ENCODE measurements at places on chromosomes 7 and 10.

DNA sequence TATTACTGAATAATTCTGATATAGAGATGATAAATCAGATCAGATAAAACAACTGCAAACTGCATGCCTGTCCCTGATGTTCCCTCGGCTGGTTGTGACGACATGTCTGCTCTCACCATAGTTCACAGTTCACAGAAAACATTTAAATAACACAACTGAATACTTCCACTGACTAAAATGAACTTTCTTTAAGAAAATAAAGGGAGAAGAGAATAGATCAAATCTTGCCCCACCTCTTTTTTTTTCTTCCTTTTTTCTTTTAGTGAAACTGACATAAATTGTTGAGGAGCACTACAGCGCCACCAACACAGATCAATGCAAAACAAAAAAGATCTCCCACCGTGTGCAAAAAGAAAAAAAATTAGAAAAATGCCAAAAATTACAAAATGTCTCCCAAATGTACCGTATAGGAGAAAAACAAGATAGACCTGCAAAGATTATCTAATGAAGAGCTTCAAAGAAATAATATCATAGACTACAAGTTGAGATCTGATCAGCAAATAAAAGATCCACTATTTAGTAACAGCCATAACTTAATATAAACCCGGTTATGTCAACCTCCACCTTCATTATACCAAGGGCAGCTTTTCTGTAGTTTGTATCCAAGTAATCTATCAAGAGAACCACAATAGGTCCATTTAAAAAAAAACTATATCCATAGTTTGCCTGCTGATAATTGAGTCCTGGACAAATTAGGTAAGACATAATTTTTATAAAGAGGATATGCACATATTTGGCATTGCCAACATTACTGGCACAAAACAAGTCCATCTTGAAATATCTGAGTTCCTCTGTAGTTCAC, 30.7 kb upstream of the EPC1 start:
- DNase-seq: peak; percentile 58

- no peak for DNase-seq
Observed at GRCh38 chr10:36188080-36188453, 546.0 kb upstream of the FZD8 start.

- no peak for DNase-seq
Observed at GRCh38 chr7:84017651-84018050, 176.9 kb downstream of the SEMA3A start.

DNA sequence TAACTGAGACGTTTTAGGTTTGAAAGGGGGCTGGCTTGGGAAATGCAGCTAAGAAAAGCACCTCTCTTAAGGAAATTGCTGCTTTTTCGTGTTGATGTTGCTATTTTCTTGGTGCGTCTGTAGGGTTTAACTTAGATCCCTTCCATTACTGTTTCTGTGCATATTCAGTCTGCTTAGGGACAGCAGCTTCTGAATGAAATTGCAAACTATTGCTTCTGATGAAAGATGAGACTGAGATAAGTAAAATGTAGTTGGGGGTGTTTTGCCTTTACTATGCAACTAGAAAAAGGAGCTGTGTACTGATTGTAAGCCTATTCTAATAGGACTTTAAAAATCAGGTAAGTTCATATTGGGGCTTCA, 772 bp downstream of the HDAC9 start:
- DNase-seq: peak; percentile 55

DNA sequence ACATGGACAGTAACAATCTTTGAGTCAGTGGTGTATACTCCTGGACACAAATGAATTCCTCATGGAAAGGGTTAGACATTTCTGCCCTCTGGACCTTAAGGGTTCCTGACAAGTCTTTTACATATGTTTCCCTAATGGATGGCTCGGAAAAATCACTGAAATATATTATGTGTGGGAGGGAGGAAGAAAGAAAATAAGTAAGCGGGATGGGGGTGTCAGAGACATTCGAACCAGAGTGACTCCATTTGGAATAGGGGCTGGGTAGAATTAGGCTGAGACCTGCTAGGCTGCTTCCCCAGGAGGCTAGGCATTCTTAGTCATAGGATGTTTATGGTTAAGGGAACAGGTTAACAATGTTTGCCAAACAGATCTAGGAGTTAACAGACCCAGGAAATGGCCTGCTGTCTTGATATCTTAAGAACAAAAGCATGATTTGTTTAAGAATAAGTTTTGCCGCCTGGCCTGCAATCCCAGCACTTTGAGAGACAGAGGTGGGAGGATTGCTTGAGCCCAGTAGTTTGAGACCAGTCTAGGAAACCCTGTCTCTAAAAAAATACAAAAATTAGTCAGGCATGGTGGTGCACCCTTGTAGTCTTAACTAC, 1241.7 kb downstream of the TYW1 start:
- DNase-seq: peak; percentile 56

- peak; percentile 100 for DNase-seq
Observed at GRCh38 chr7:23470330-23471105, at the start of gene IGF2BP3. Gene IGF2BP3, minus strand, starts transcription at chr7:23470491. Its CDS starts 381 bp downstream, at chr7:23470110.

DNA sequence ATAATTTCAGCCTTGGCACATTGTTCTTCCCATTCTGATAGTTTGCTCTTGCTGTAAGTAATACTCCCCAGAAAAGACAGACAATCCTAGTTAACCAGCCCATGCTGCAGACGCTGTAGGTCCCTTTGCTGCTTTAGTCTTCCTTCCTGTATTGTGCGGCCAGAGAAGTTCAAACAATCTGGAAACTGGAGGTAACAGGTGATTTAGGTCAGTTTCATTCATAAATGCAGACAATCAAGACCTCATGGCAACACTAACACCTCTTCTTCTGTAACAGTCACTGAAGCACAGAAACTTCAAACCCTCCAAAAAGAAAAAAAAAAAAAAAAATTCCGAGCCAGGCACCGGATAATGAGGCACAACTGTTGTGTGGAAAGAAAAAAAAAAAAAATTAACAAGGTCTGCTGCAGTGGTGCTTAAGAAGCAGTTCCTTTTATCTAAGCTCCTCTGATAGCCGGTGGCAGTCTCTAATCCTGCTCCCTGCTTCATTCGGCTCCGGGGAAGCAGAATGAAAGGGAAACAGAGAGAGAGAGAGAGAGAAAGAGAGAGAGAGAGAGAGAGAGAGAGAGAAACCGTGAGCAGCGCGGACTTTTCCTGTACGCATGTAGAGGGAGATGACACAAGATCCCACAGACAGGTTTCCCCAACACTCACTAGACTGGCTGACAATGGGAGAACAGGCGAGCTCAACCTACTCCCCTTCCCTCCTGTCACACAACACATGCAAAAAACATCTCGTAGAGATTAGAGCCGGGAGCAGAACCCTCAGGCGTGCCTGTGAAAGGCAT, at the start of gene SEMA3A:
Gene SEMA3A (minus strand): TSS at position 306 of the 788 bp plus-strand sequence. CDS start 203 bp downstream, at position 103.
- DNase-seq: peak; percentile 86

DNA sequence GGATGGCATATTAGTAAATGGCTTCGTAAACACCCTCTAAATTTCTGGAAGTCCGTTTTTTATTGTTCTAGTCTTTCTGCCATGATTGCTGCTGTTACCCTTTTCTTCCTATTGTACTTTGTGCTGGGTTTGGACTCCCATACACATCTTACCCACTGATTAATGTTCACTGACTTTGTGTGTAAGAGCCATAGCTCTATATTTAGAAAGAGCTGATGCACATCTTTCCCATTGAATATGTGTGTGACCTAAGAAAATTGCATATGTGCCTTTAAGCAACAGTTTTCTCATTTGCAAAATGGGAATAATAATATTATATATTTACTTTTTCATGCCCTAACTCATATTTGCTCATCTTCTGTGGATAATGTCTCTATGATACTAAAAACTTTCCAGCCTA, 135.8 kb upstream of the DLX6 start:
- no peak for DNase-seq

DNA sequence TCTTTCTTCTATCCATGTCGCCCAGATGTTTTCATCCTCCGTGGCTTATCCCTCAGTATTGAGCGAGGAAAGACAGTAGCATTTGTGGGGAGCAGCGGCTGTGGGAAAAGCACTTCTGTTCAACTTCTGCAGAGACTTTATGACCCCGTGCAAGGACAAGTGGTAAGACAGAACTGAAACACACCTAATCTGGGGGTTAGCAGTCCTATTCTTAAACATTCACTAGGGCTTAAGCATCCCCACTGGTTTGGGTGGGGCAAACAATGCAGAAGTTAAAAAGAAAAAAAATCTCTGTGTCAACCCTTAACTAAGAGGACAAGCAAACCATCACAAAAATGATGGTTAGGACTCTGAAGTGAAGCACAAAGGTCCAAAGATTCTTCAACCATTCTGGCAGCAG, 43.8 kb downstream of the SP8 start:
- no peak for DNase-seq

GRCh38 chr7:135353832-135354231, 120.2 kb downstream of the STRA8 start:
- DNase-seq: no peak

- no peak for DNase-seq
Observed at GRCh38 chr10:103764296-103765088, 90.9 kb downstream of the SH3PXD2A start.

GRCh38 chr10:22103701-22104470, 100.4 kb upstream of the DNAJC1 start:
- DNase-seq: peak; percentile 1

DNA sequence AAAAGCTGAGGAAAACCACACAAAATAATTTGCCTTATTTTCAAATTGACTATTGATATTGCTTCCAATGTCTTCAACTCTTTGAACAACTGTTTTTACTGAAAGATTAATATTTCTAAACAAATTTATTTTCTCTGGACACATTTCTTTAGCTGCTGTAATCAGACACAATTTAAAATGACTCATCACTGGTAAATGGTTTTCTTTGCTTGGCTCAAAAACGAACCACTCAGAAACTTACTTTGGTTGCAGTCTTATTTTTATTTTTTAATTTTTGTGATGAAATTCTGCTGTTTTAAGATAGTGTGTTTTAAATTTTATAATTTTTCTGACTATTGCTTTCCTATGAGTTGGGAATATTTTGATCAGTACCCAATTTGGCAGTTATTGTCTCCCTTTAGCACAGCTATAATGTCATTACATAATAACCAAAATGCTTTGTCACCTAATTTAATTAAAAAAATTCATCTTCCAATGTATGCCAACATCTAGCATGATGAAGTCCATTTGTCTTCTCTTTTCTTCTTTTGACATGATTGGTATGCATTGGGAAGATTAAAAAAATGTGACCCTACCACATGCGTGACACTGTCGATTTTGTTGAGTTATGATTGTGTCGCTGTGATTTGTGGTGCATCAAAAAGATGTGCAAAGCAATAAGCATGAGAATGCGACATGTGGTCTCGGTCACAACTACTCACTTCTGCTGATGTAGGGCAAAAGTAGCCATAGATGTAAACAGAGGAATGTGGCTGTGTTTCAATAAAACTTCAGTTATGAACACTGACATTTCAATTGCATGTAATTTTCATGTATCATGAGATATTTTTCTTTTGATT, 222.3 kb downstream of the SUGCT start:
- DNase-seq: no peak

- peak; percentile 45 for DNase-seq
Observed at GRCh38 chr7:13656330-13656729, 333.1 kb downstream of the ETV1 start.

GRCh38 chr10:101003639-101004206, 4.1 kb downstream of the LZTS2 start:
- DNase-seq: no peak

DNA sequence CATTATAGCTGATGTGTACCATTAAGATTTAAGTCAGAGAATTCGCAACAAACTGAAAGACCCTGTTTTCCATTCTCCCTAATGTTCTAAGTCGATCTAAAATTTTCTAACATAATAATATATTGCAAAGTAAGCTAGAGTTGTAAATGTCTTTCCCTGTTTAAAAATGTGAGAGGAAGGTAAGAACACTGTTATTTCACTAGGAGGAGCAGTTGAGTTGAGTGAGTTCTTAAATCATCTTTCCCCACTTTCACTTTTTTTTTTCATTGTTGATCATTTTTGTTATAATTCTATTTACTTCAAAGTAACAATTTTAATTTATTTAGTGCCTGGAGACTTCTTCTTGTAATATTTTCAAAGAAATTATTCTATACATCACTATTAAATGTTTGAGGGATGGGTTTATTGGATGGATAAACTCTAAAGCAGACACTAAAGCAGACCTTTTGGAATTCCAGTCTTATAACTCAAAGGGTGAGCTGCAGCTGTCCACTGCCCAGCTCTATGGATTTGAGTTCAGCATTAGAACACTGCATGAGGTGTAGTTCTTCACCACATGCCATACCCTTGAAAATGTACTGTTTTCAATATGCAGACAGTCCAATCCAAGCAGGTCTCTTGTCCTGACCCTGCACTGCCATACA, 181.3 kb upstream of the FZD1 start:
- peak; percentile 38 for DNase-seq

GRCh38 chr10:125266541-125266940, 106.2 kb upstream of the CTBP2 start:
- DNase-seq: no peak

- DNase-seq: peak; percentile 23
Observed at GRCh38 chr10:4561296-4561695, 264.7 kb upstream of the AKR1E2 start.

GRCh38 chr10:124072106-124072505, 21.3 kb downstream of the CHST15 start:
- DNase-seq: no peak

DNA sequence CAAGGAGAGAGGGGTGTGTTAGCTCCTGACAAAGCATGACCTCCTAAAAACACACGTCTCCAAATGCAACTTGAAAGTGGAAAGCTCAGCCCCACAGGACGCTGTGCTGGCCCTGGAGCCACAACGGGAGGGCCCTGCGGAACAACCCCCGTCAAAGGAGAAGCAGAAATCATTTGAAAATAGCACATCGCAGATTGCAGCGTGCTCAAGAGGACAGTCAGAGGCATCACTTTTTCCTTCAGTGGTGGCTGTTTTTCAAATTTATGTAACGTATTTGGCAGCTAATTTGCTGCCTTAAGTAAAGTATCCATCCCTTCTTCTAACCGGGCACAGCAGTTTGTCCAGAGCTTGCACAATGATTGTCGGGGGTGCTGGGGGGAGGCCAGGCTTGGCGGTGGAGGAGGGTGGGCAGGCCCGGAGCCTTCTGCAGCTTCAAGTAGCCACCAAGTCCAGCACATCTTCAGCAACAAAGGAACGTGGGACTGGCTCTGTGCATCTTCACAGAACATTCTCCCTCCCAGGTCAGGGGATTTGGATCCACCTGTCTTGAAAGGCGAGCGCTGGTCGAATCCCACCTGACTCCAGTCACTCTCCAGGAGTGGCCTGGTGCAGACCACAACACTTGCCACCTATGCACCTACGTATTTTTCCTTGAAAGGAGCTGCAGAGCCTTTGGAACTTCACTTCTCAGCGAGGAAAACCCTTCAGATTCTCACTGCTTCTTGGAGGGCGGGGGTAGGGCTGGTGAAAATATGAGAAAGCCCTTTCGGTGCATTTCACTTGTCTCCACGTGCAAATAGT, 346.3 kb downstream of the DNAJB6 start:
- no peak for DNase-seq

- no peak for DNase-seq
Observed at GRCh38 chr10:52284416-52285013, 29.6 kb upstream of the DKK1 start.

GRCh38 chr7:116455009-116455408, 44.5 kb upstream of the CAV2 start:
- DNase-seq: no peak

GRCh38 chr7:132379292-132379691, 197.0 kb downstream of the PLXNA4 start:
- DNase-seq: no peak
